ENCODE measurements at places on chromosomes 12 and 14.

DNA sequence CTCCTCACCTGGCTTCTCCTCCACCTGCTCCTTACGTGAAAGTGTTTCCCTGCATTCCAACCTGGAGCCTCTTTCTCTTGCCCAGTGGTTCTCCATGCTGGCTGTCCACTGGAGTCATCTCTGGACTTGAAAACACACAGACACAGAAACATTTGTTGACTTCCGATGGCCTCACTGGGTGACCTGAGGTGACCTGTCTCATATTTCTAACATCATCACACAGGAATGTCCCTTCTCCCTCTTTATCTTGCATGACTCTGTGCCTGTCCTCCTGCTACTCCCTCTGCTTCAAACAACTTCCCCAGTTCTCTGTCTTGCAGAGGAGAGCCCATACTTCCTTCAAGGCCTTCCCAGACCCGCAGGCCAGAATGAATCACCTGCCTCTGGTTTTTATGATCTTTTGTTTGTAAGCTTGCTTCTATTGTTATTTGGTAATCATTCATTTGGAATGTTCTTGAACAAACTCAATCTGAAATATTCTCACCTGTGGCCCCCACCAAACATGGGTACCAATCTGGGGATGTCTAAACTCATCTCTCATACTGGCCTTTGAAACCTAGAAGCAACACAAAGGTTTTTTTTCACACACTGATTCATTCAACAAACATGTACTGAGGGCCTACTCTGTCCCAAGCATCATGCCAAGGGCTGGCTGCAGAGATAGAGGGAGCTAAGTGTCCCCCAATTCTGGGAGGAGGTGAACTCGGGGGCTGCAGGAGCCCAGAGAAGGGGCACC is 9.7 kb upstream of the RIN3 start:
- peak; percentile 43 for DNase-seq

DNA sequence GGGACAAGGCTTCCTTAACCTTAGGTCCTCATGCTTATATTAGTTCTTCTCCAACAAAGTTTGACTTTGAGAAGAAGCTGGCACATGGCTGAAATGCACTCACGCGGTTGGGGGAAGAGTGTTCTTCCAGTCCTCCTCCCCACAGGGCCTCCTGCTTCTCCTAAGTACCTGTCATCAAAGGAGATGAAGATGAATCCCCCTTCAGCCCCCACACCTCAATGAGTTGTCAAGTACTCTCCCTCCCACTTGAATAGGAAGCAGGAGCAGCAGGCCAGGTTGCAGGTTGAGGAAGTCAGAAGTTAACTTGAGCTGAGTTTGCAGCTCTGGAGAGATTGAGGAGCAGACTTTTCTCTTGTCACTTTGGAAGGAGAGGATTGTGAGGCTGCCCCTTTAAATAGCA is 2.9 kb upstream of the PDE1B start:
- DNase-seq: no peak

DNA sequence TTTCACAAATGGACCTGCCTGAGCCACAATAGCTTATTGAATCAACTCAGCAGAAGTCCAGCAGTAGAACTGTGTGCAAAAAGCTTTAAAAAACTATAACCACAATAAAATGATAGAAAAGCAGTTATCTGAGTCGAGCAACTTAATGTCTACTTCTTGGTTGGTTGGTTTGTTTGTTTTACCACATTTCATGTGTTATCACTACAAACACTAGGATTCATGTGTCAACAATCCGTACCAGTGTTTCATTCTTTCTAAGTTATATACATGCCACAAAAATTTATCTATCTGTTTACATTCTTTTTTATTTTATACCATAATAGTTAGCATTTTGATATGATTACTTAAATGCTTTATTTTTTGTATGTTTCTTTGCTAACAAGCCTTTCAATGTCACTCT is 339.0 kb downstream of the KCNH5 start:
- DNase-seq: no peak

GRCh38 chr14:53247596-53248370 is 94.7 kb upstream of the DDHD1 start:
- DNase-seq: no peak

- DNase-seq: no peak
Measured at GRCh38 chr12:2735432-2735831, 59.3 kb upstream of the FKBP4 start.

GRCh38 chr12:14953752-14954151 is 7.6 kb downstream of the ARHGDIB start:
- DNase-seq: no peak

GRCh38 chr12:130633771-130634170 is 82.3 kb downstream of the RIMBP2 start:
- no peak for DNase-seq

DNA sequence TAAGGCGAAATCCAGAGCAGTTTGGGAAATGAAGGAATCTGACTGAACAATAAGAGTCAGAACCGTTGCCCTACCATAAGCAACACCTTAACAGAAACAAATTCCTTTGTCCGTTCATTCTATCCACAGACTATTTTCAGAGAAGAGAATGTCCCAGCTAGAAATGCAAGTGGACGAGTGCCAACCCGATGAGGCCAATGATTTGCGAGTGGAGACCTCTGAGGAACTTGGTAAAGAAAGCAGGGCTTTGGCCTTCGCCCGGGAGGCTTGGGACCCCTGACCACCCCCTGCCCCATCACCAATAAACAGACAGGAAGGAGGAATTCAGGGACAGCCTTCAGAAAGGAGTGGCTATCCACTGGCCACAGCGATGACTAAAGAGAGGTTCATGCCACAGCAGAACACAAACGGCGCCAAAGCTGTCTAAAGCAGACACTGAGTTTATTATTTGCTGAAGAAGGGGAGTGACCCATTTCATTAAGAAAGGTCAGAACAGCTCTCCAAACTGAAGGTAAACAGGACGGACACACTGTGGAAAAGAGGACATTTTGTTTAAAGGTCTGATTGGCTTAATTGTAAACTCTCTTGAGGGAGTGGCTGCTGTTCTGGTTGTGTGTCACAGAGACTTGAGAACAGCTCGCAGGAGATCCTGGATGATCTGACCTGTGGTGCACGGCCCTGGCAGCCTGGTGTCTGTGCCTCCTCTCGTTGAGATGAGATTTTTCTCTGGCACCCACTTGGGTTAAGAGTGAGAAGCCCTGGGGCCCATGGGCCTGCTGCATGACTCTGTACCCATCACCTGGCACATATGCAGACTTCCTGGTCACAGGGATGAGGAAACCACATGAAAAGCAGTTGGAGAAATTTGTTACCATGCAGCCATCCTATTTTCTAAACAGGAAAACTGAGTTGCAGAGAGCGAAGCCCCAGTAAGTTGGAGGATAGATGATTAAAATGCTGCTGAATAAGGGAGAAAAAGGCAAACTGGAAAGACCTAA is 142.0 kb upstream of the PZP start:
- DNase-seq: no peak

DNA sequence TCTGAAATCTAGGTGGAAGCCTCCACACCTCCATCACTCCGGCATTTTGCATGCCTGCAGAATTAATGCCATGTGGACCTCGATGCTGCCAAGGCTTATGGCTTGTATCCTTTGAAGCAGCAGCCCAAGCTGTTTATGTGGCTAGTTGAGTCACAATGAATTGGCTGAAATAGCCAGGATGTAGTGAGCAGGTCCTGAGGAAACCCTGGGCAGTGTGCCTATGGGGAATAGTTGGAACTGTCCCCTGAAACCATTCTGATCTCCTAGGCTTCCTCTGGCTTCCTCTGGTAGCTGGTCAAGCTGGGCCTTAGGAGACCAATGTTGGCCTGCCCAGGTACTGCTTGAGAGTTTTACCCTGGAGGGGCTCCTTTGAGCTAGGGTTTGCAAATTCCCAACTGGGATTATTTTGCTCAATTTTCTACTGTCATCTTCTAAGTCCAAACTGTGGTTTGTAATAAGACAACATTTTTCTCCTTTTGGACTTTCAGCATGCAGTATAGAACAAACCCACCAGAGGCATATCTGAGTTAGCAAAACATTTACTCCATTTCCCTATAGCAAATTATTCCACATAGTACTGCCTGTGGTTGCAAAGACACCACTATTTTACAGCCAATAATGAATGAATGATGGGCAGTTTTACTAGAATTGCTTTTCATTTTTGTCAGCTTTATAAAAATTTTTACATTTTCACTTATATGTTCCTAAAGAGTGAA is 85.1 kb upstream of the AMIGO2 start:
- peak; percentile 93 for DNase-seq

DNA sequence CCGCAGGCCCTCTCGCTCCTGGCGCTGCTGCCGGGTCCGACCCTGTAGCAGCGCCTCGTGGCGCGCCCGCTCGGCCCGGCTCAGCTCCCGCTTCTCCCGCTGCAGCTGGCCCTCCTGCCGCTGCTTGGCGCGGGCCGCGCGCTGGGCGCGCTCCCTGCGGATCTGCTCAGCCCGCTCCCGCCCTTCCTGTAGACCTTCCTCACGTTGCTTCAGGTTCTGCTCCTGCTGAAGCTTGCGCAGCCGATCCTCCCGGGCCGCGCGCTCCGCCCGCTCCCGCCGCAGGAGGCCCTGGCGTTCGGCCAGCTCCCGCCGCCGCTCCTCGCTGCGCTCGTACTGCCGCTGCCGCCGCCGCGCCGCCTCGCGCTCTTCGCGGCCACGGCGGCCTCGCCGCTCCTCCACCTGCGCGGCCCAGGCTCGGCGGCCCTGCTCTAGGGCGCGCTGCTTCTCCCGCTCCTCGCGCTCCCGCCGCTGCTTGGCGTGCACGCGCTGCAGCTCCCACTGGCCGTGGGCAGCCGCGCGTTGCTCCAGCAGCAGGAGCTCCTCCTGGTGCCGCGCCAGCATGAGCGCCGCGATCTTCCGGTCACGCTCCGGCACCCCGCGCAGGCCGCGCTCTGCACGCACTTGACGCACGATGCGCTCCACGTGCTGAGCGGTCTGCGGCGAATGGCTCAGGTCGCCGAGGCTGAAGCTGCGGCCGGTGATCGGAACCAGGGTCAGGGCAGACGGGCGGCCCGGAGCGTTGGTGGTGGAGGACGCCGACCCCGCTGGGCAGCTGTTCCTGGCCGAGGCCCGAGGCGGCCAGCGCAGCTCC is 2.4 kb downstream of the CCDC177 start:
- no peak for DNase-seq

DNA sequence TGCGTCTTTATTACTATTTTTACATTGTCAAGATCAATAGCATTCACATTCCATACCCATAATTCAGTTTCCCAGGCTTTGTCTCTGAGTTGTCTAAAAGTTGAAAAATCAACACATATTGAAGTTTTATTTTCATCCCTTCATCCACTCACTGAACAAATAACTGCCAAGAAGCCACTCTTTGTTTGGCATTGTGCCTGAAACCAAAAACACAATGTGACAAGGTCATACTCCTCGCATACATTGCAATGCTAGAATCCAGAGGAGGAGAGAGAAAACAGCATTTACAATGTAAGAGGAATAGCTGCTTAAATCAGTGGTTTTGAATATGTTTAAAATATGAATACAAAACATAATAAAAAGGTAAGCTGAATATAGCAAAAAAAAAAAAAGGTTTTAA is 71.8 kb downstream of the CCDC60 start:
- DNase-seq: no peak
